ENCODE measurements at places on chromosomes 13 and 19. TPM values are rescaled to one million over a fixed set of nuclear protein-coding genes. Genes with fewer than 3 reads are reported as not detected.

- no peak overlapping the region for H3K27ac ChIP-seq
- no peak for DNase-seq
- H3K4me1 ChIP-seq, result no peaks in the 10 kb centered on the region
- H3K27me3 ChIP-seq, result no peaks in the 10 kb centered on the region
- H3K36me3 ChIP-seq, result no peaks in the 10 kb centered on the region
Observed at GRCh38 chr19:3320354-3320670, 46.1 kb upstream of the NFIC start.

- no peak for DNase-seq
- H3K27me3 ChIP-seq, result no peaks in the 10 kb centered on the region
- peaks cover 30% of the 10 kb centered on the region for H3K36me3 ChIP-seq
- H3K27ac ChIP-seq, result no peak overlapping the region
- no peaks in the 10 kb centered on the region for H3K4me1 ChIP-seq
- H3K4me3 ChIP-seq, result no peak overlapping the region
Observed at GRCh38 chr19:19049406-19049805, 14.4 kb upstream of the SLC25A42 start.

Gene RFPL4AL1
- total RNA-seq, result not detected

DNA sequence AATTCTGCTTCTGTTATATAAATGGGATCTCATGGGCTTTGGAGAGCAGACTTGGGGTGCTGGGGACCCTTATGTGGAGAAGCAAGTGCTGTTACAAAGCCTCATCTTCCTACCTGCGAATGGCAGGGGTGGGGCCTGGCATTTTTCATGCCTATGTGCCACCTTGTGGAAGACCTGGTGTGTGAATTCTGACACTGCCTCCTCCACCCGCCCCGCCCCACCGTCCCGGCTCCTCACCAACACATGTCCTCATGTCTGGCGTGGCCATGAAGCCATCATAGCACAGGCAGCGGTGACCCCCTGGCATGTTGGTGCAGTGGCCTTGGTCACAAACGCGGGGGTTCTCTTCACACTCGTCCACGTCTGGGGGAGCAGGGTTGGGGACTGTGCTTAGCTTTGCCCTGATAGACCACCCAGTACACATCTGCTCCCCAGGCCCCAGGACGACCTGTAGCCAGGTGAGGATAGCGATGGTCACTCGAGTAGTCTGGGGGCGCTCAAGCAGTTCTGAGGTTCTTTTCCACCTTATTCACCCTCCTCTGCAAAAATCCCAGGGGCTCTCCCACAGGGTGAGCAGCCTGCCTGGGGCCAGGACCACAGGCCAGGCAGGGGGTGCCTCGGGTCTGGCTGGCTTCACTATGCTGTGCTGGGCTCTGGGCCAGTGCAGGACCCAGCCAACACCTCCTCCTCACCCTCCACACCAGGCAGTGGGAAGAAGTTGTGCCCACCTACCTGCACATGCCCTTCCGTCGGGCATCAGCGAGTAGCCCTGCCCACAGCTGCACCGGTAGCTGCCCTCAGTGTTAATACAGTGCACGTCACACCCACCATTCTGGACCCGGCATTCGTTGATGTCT is 32.7 kb downstream of the FBN3 start:
- no peaks in the 10 kb centered on the region for H3K27me3 ChIP-seq
- DNase-seq, result no peak
- H3K27ac ChIP-seq, result no peak overlapping the region
- no peaks in the 10 kb centered on the region for H3K4me1 ChIP-seq

GRCh38 chr19:54158812-54159351 is 639 bp downstream of the LENG1 start:
- no peaks in the 10 kb centered on the region for H3K4me1 ChIP-seq
- peaks cover 43% of the 10 kb centered on the region for H3K36me3 ChIP-seq
- peak overlapping the region; percentile 79 for H3K4me3 ChIP-seq
- no peaks in the 10 kb centered on the region for H3K27me3 ChIP-seq
- no peak for DNase-seq
- peak overlapping the region; percentile 96 for H3K27ac ChIP-seq
